ENCODE measurements at places on chromosomes 12 and 14.

DNA sequence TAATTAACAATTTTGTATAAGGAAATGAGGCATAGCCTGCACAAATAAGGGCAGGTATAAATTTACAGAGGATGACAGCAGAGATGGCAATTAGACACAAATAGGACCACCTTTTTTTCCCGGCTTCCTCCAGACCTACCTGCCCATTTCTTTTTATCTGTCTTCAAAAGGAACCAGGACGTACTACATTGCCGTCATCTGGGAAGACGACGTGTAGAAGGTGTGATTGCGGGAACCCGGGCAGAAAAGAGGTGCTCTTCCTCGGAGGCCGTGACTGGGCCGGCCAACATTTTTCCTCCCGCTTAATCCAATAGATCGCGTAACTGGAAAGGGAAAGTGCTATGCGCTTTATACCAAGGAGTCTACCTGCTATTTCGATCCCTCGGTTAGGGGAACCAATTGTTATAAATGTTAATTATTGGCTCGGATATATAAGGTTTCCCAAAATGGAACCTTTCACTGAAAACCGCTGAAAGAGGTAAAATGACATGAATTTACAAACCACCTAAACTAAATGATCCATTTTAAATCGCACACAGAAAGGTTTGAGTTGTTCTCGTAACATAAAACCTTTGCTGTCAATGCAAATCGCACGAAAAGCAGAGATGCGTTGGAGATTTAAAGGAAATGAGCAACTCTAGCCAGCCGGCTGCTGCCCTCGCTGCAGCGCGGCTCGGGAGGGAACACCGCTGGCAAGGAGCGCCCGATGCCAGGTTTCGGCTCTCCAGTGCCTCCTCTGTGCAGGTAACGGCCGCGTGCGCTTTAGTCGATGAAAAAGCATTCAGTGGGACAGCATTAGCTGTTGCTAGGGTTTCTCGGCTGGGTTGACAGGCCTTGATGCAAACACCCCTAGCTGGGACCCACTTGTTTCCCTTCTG lies 2.8 kb upstream of the SIX1 start:
- DNase-seq, result no peak

DNA sequence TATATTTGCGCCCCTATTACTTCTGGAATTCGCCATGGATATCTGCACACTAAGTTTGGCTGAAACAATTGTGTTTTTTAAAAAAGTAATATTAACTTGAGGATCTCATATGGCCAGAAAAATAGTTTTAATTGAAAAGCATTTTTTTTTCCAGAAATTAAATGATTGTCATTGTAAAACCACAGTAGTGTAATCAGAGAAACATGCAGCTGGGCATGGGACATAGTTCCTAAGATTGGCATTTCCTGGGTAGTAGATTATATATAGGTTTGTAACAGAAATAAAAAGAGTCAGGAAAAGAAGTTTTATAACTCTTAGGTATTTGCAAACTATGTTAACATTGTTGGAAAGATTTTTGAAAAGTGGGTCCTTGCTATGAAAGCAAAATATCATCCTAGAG lies 17.6 kb downstream of the SSPN start:
- no peak for DNase-seq

- no peak for DNase-seq
Measured at GRCh38 chr14:24938593-24938992, 111.4 kb downstream of the STXBP6 start.

GRCh38 chr12:21764950-21765349 lies 9.6 kb downstream of the KCNJ8 start:
- no peak for DNase-seq

DNA sequence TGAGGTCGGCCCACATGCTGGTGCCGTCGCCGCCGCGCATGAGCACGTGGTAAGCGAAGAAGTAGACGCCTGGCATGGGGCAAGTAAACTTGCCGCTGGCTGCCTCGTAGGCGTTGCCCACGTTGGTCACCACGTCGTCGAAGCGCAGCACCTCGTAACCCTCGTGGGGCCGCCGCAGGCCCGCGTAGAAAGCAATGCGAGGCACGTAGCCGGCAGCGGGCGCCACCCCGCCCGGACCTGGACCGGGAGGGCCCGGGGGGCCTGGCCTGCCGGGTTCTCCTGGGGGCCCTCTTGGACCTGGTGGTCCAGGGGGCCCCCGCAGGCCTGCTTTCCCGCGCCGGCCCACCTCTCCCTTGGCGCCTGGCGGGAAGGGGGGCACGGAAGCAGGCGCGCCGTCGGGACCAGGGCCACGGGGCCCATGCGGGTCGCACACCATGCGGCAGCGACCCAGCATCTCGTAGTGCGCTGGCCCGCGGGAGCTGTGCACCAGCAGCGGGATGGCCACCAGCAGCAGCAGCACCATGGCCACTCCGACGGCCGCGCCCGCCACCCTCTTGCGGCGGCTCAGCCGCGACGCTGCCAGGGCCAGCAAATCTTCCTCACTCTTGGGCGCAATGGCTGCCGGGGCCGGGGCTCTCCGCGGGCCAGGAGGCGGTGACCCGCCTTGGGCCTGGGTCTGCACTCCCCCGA lies 888 bp downstream of the C1QL4 start:
- no peak for DNase-seq

GRCh38 chr12:122840580-122841513 lies 5.6 kb downstream of the HIP1R start:
- DNase-seq, result no peak

- DNase-seq, result no peak
Measured at GRCh38 chr12:78795934-78796445, 68.6 kb upstream of the SYT1 start.

DNA sequence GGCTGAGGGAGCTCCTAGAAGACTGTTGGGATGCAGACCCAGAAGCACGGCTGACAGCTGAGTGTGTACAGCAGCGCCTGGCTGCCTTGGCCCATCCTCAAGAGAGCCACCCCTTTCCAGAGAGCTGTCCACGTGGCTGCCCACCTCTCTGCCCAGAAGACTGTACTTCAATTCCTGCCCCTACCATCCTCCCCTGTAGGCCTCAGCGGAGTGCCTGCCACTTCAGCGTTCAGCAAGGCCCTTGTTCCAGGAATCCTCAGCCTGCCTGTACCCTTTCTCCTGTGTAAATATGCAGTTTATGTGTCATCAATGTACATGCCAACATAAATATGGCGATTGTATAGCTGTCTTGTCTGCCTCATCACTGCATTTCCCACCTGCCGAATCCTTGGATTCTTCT lies 7.5 kb downstream of the AMHR2 start:
- DNase-seq, result no peak

- no peak for DNase-seq
Measured at GRCh38 chr12:34289431-34290380, 267.4 kb downstream of the ALG10 start.

DNA sequence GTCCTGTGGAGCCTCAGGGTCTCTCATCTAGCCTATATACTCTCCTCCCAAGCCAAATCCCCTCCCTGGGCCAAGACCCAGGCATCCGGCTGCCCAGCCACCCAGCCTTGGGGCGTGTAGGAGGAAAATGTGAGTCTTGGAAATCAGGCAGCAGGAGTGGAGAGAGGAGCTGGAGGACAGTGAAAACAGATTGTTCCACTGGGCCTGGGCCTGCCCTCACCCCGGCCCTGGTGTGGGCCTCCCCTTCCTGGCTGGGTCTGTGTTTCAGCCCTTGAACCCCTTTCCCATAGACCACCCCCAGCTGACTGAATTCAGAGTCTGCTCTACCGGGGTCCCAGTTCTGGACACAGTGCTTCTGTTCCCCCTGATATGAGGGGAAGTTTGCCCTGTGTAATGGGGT lies 6.7 kb downstream of the ITGA5 start:
- no peak for DNase-seq

GRCh38 chr14:39145266-39145966 lies 24.7 kb downstream of the TRAPPC6B start:
- DNase-seq, result no peak

DNA sequence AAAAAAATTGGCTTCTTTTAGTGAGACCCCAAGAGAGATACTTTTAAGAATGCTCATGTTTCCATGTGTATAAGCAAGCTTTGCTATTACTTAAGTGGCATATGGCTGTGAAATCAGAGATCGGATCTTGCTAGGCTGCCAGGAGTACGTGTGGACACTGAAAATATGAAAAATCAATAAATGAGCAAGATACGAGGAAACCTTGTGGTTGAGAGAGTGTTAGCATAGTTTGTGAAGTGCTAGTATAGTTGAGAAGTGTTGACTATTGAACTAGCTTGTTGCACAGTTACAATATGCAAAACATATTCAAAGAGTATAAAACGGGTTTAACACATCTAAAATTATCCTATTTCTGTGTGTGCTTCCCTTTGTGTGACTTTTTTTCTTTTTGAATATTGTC lies 230.9 kb upstream of the NOVA1 start:
- no peak for DNase-seq

DNA sequence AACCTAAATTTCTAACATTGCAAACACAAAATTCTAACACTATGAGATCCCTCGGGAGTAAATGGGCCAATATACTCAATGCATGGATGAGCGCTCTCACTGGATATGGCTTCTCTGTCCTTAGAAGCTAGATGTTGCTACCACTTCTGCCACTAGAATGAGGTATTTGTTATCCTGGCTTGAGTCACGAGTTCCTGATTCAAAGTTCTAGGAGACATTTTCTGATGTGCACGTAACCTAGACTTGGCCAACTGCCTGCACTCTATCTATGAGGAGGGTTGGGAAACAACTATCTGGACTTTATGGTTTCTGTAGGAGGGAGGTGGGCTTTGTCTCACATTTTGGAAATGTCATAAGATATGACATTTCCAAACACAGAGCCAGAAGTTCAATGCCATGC lies 37.6 kb downstream of the FERMT2 start:
- DNase-seq, result no peak

DNA sequence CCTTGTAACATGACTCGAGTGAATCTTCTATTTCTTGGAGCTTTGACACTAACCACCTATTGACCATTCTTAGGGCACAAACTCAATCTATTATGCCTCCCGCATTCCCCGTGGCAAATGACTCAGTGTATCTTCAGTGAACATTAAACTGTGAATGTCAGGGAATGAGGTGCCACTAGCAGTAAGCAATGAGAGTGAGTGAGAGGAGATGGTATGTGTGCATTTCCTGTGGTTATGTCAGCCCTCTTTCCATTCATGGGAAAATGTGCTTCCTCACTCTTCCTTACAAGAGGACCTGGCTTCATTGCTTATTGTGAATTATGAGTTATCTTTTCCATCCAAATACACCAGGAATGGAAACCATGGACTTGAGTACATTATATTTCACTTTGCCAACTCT lies 229.2 kb downstream of the EMP1 start:
- DNase-seq, result no peak

GRCh38 chr14:22084393-22085281 lies 411.0 kb upstream of the OR4E1 start:
- DNase-seq, result no peak

GRCh38 chr14:106058342-106058741 lies 532.0 kb downstream of the TMEM121 start:
- no peak for DNase-seq

GRCh38 chr12:32887058-32887457 lies 9.5 kb downstream of the PKP2 start:
- DNase-seq, result no peak

DNA sequence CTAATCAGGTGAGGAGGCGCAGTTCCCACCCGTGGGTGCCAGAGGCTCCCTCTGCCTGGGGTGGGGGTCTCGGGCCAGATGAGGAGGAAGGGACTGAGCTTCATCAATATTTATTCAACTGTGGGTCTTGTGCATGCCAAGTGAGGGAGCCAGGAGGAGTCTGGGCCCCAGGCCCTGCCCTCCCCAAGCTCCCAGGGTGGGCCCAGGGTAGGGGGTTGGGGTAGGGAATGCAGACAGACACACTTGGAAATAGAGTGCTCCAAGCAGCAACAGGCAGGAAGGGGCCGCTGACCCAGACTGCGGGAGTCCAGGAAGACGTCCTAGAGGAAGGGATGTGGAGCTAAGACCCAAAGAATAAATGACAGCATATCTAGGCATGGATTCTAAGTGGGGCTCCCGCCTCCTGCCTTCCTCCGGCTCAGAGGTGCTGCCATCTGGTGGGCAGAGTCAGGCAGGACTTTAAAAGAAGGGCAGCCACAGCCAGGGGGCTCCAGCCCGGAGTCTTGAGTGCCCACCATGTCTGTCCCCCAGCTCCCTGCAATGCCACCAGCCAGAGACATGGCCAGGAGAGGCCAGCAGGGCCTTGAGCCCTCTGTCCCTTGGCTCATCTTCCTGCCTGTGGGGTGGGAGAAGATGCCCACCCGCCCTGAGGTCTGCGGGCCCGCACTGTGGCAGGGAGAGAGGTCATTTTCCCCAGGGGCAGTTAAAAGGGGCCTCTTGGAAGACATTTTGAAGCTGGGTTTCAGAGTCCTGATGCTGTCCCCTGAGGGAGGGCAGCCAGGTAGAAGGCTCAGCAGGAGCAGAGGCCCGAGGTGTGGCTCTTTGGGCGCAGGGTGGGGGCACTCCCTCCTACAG lies 70.1 kb downstream of the PHETA1 start:
- no peak for DNase-seq

- no peak for DNase-seq
Measured at GRCh38 chr14:100836941-100837804, 11.3 kb downstream of the MEG3 start.

- DNase-seq, result no peak
Measured at GRCh38 chr12:26696613-26697092, 136.3 kb downstream of the ITPR2 start.

DNA sequence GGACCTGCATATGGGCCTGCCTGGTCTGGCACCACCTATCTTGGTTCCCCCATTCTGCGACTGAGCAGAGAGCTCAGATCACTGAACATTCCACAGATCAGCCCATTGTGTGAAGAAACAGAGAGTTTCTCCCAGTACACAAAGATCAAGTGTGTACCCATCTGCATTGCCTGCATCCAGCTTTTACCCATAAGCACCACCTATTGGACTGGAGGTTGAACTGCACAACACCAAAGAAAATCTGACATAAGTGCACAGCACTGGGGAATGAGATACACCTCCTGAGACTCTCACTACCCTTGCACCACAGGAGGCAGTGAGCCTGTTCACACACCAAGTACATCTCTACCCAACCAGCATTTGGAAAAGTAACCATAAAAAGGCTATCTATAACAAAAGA lies 362.6 kb upstream of the CLEC14A start:
- DNase-seq, result no peak

DNA sequence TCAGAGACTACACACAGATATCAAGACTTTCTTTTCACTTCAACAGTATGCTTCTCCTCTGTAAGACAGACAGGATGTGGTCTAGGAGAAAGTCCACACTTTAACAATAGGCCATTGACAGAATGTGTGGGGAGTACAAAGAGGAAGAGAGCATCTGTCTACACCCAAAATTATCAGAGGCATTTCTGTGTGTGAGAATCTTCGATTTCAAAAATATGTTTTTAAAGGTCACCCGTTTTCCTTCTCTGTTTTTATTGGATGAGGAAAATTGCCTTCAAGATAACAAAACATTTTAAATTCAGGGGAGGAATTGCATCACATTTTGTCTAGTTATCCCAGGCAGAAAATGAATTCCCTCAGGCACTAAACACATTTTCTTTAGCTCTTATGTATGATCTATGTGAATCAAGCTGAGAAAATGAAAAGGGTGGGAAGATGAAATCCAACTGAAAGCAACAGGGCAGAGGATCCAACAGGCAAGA lies 16.4 kb downstream of the NAV3 start:
- no peak for DNase-seq

- no peak for DNase-seq
Measured at GRCh38 chr14:92373336-92373735, 50.4 kb downstream of the SLC24A4 start.

Measured in effector memory CD4-positive, alpha-beta T cell (primary cell).